ENCODE measurements at places on chromosomes 16 and 17.

- peak; percentile 23 for DNase-seq
These were observed 38.2 kb downstream of the KSR1 start for GRCh38 chr17:27494192-27495091.

DNA sequence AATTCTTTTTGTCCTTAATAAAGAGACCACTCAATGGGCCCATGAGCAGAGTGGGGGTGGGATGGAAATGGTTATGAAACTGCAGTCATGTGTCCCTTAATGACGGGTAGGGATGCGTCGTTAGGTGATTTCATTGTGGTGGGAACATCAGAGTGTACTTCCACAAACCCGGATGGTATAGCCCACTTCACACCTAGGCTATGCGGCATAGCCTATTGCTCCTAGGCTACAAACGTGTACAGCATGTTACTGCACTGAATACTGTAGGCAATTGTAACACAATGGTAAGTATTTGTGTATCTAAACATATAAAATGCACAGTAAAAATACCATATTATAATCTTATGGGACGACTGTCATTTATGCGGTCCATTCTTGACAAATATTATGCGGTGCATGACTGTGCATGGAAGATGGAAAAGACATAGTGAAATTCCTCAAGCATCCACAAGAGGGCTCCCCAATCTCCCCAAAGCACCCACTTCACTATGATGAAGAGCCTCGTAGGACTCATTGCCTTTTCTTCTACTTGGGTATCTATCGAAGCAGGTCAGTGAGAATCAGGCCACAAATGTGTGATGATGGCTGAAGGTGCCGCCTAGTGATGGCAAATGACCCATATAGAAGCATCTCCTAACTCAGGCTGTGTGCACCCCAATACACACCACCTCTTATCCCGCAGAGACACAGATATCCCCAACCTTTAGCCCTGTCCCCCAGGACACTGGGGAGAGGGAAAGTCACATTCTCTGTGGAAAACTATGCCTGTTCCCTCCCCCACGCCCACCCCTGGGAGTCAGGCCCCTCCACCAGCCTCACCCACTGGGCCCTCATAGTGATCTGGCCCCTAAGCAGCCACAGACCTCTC, 43.5 kb downstream of the TBX21 start:
- DNase-seq: peak; percentile 47

GRCh38 chr17:39699818-39700147, at the start of gene ERBB2:
TSS of gene ERBB2 (plus strand) at chr17:39700064. CDS start at chr17:39700239, 175 bp downstream.
- DNase-seq: peak; percentile 85

DNA sequence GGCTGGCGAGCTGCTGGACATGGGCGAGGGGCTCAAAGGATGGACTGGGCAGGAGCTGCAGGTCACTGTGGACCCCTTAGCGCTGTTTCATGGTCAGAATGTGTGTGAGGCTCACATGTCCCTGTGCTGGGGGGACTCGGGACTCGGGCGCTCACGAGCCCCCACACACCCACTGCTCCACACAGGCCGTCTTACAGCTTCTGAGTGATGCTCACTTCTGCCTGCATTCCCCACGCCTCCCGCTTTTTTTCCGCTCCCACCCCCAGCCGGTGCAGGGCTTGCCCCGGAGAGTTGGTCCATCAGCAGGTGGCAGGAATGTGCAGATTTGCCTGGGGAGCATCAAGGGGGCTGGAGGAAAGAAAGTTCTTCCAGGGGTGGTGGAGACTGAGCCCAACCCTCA, 20.2 kb upstream of the JPT2 start:
- no peak for DNase-seq

GRCh38 chr16:756428-756827, 4.1 kb upstream of the MSLN start:
- DNase-seq: no peak

DNA sequence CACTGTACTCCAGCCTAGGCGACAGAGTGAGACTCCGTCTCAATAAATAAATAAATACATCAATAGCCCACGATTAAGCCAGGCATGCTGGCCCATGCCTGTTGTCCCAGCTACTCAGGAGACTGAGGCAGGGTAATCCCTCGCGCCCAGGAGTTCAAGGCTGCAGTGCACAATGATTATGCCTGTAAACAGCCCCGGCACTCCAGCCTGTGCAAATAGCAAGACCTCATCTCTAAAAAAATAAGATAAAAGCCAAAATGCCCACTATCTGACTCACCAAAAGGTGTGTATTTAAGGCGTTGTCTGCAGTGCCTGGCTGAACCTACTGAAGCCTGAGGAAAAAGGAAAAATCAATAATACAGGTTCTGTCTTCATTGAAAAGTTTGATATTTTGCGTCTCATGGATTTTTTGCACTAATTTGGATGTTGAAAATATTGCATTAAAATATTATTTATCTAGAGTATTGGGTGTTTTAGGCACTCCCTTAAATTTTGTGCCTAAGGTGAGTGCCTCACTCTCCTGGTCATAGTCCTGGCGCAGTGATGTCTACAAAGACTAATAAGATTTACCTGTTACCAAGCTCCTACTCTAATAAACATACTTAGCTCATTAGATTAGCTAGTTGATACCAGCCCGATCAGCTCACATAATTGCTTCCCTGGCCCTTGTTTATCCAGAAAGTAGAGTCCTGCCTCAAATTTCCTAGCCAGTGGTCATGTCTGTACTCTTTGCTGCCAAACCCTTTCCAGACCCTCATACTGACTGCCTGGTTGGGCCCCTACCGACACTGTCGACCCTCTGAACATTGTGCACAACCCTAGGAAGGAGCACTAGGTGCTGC, 24.7 kb upstream of the TOB1 start:
- no peak for DNase-seq

DNA sequence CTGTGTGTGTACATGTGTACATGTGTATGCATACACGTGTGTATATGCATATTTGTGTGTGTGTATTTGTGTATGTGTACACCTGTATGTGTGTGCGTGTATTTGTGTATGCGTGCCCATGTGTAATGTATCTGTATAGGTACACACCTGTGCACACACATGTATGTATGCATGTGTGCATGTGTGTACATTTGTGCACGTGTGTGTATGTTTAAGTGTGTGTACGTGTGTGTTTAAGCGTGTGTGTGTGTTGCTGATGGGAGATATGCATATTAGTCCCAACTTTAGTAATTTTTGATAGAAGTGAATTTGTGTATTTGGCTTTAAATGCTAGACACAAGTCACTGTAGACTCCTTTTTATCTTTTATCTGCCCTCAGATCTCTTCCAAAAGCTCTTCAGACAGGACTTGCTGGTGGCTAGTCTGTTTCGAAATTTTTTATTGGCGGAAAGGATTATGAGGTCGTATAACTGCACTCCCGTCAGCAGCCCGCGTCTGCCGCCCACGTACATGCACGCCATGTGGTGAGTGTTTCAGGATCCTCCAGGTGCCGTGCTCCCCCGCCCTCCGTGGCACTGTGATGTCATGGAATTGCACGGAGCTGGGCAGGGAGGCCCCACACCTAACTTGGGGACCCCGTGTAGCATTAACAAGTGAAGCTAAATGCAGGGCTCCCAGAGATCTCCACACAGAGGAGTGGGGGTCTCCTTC, 168.8 kb upstream of the CHMP6 start:
- peak; percentile 46 for DNase-seq

DNA sequence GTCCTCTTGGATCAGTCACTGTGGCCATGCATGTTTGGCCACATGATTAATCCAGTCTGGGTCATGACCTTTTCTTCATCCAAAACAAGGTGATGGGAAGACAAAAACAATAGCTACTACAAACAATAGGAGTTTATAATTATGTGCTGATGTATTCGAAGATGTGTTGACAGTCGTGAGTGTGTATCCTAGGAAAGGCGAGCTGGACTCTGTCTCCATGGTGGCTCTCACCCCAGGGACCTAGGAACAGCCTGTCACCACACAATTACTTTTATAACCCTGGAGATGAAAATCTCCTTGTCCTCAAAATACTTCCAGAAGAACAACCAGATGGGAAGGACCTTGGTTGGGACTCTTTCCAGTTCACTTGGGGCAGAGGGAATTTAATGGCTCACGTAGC, 9.8 kb upstream of the PLK1 start:
- no peak for DNase-seq

- DNase-seq: no peak
These were observed 653.8 kb downstream of the CDH8 start for GRCh38 chr16:61382435-61382834.

- DNase-seq: peak; percentile 3
These were observed 188.7 kb upstream of the AXIN2 start for GRCh38 chr17:65750166-65750565.

- no peak for DNase-seq
These were observed 12.3 kb upstream of the NLRC3 start for GRCh38 chr16:3589441-3589921.

DNA sequence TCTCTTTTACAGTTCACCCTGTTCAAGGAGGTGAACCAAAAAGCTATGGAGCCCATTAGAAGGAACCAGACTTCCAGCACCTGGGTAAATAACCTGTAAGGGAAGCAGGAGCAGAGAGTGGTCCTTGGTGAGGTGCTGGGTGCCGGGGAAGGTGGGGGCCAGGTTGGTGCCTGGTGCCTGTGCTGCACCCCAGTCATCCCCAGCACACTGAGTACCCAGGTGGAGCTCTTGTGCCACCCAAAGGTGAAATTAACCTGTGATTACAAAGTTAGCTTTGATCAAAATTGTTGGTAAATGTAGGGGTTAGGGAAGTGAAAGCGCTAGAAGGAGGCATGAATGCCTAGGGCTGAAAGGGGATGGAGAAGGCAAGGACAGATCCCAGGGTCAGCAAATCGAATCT, 58.6 kb downstream of the CDRT4 start:
- no peak for DNase-seq

GRCh38 chr16:57469917-57470470, 7.5 kb downstream of the POLR2C start:
- DNase-seq: no peak

DNA sequence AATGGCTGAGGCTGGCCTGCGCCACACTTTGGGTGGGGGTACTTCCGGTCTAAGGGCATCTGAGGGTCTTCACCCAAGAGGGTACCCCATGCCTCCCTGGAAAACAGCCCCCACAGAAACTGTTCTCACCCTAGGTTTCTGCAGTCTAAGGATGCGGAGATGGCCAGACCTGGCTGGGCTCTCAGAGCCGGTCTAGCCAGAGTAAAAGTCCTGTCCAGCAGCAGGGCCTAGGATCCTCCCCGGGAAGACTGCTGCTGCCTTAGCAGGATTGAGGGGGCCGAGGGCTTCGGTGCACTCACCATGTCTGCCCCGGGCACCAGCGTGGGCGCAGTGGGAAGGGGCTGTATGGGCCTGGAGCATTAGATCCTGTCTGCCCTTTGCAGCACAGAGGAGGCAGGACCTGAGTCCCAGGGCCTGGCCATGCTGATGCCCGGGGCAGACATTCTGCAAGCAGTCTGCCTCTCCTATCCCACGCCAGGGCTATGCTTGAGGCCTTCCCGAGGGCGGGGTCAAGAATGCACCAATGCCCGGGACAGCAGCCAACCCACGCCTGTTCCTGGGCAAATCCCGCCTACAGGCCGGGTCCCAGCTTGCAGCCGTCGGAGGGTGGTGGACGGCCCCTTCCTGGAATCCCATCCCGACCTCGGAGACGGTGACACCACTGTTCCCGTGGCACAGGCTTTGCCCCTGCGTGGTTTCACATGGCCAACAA, 54.7 kb downstream of the CBFA2T3 start:
- DNase-seq: peak; percentile 48

DNA sequence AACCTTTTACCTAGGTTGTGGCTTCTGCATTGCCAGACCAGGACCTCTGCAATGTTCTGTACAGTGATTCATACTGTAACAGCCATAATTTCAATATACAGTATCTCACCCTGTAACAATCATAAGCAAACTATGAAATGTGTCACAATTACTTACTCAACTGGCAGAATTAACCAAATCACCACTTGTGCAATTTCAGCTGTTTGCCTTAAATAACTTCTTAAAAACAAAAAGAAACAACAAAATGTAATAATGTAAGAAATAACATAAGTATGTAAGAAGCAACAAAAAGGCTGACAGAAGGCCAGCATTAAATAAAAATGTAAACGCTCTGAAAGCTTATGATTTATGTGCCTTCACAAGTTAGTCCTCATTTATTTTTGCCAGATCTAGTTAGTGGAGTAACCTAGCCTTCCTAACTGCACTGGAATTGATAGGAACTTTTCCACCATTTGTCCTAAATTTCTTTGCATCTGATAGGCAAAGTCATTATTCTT, 96.9 kb downstream of the SKAP1 start:
- peak; percentile 17 for DNase-seq

DNA sequence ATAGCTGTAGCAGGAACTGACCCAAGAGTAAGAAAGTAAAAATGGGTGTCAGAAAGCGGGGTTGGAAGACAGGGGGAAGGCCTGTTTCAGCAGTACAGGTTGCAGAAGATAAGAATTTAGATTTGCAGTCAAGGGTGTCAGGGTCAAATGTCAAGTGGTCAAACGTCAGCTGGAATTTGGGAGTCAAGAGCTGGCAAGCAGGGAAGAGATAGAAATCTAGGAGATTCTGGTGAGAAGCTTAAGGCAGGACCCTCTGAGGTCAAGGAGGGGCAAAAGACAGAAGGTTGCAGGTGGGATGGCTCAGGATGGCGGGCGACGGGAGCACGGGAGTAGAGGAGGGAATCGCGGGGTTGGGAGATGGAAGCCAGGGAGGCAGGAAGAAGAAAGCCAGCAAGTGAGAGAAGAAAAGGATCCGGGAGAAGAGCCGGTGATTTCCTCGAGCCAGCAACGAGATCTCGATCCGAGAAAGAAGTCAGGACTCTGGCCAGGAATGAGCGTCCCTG, 335 bp downstream of the SLC25A35 start:
- no peak for DNase-seq

- DNase-seq: no peak
These were observed 113.5 kb downstream of the CLEC16A start for GRCh38 chr16:11057711-11058345.

DNA sequence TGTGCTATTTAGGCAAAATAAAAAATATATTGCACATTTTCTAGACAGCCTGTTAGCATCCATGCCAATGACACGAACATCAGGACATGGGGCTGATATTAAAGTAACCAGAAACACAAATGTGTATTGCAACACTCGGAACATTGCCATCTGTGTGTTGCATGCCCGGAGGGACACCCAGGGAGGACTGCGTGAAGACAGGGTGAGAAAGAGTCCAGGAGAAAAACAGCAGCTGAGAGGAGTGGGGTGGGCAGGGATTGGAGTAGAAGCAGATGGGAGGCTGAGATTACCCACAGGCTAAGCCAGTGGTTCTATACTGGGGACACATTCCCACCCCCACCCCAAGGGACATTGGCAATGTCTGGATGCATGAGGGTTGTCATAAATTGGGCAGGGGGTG, 114.8 kb downstream of the GRIN2A start:
- no peak for DNase-seq

GRCh38 chr17:76523084-76524037, 14.1 kb downstream of the CYGB start:
- peak; percentile 42 for DNase-seq

GRCh38 chr16:86868786-86869185, 290.4 kb downstream of the FOXL1 start:
- no peak for DNase-seq

DNA sequence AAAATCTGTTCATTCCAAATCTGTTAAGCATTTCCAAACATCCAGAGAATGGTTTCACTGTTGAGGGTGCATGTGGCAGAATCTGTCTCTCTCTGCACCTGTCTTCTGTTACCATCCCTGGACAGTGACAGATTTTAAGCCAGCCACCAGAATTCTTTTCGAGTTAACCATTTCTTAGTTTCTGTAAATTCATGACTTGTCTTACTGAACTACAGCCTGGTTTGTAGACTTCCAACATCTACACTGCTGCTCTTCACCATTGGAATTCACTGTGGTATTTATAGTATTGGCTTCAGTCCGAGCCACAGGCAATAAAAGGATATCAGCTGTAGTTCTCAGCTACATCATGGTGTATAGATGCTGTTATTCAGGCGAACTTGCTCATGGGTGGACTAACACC, 47.6 kb downstream of the GOSR1 start:
- no peak for DNase-seq

- no peak for DNase-seq
These were observed 13.5 kb upstream of the MYH10 start for GRCh38 chr17:8643855-8644506.
